Esophagus muscularis mucosa (tissue), 4 donors: ENCODE measurements at places on chromosomes 2 and 18. TPM values are rescaled to one million over a fixed set of nuclear protein-coding genes. Genes with fewer than 3 reads are reported as not detected.

- H3K4me1 ChIP-seq: peaks cover 7% of the 10 kb centered on the region
- no peak for DNase-seq
- no peaks in the 10 kb centered on the region for H3K36me3 ChIP-seq
- no peaks in the 10 kb centered on the region for H3K27me3 ChIP-seq
- H3K4me3 ChIP-seq: no peak overlapping the region
Observed at GRCh38 chr2:37402636-37403035, 58.2 kb downstream of the QPCT start.

DNA sequence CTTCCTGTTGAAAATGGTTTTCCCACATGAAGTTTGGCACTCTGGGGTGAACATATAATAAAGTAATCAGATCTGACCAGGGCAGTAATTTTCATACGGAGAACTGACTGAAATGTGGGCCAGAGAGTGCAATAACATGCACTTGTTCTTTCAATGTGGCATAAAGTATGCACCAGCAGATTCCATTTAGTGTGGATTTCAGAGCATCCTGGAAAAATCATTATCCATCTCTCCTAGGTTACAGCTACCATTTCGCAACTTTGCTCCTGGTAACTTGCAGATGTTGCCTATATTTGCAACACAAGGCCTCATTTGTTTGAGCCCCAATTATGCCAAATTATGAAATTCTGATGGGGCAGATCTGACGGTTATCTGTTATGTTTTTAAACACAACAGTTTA lies 55.4 kb downstream of the COLEC12 start:
- no peak overlapping the region for H3K27ac ChIP-seq
- no peak overlapping the region for H3K4me3 ChIP-seq
- no peaks in the 10 kb centered on the region for H3K36me3 ChIP-seq
- peaks cover 29% of the 10 kb centered on the region for H3K4me1 ChIP-seq
- H3K27me3 ChIP-seq: no peaks in the 10 kb centered on the region
- DNase-seq: no peak

DNA sequence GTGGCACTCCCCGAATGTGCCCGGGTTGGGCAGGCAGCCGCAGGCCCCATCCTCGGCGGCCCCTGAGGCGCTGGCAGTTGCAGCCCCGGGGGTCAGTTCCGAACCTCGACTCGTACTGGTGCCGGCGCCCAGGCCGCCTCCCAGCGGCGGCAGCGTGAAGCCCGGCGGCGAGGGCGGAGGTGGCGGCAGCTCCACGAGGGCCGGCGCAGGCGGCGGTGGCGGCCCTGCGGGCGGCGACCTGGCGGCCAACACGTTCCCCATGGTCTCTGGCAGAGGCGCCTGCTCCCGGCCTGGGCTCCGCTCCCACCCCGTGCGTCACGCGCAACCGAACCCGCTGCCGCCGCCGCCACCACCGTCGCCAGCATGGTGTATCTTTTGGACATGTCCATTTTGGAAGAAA lies 196.3 kb downstream of the CCDC74A start:
- DNase-seq: no peak
- peak overlapping the region; percentile 20 for H3K4me3 ChIP-seq
- H3K27me3 ChIP-seq: peaks cover 9% of the 10 kb centered on the region
- H3K4me1 ChIP-seq: no peaks in the 10 kb centered on the region
- no peaks in the 10 kb centered on the region for H3K36me3 ChIP-seq

GRCh38 chr2:229090225-229090624 lies 180.9 kb downstream of the PID1 start:
- H3K4me1 ChIP-seq: peaks cover 9% of the 10 kb centered on the region
- no peaks in the 10 kb centered on the region for H3K27me3 ChIP-seq
- H3K36me3 ChIP-seq: no peaks in the 10 kb centered on the region
- no peak overlapping the region for H3K4me3 ChIP-seq

GRCh38 chr2:200435379-200435778 lies 74.5 kb downstream of the KCTD18 start:
- no peak overlapping the region for H3K4me3 ChIP-seq
- no peaks in the 10 kb centered on the region for H3K27me3 ChIP-seq
- no peaks in the 10 kb centered on the region for H3K4me1 ChIP-seq
- H3K27ac ChIP-seq: no peak overlapping the region
- H3K36me3 ChIP-seq: peaks cover 11% of the 10 kb centered on the region

- peak overlapping the region; percentile 84 for H3K27ac ChIP-seq
- H3K4me3 ChIP-seq: no peak overlapping the region
- peaks cover 7% of the 10 kb centered on the region for H3K27me3 ChIP-seq
- no peak for DNase-seq
- H3K4me1 ChIP-seq: peaks cover 71% of the 10 kb centered on the region
Observed at GRCh38 chr2:20976527-20976926, 67.3 kb downstream of the APOB start.

DNA sequence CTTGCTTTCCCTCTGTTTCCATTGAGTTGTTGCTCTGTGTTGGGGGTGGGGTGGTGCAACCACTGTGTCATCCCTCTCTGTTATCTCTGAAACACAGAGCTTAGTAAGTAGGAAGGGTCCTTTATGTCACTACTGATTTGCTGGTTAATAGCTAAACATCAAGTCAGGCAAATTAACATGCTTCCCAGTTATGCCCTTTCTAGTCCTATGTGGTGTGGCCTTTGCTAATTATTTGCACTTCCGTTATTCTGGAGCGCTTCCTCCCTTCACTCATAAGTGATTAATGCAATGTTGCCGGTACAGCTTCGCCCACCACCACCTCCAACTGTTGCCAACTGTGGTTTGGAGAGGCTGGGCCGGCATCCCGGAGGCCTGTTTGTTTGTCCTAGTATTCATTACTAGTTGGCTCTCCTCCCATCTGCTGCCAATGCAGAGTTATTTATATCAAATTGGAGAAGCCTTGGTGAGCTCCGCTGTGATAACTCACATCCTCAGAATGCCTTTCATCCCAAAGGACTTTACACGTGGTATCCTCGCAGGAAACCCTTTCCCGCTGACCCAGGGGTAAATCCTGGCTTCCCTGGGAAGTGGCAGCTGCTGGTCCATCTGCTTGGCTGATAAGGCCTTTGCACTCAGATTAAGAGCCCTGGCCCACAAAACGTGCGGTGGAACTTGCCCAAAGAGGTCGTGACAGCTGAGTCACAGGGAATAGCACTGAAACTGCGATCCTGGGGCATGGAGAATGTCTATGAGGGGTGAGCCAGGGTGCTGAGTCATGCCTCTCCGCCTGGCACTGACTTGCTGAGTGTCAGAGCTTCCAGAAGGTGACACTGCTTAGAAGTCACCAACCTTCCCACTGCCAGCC lies 72.0 kb upstream of the ZCCHC2 start:
- no peak overlapping the region for H3K4me3 ChIP-seq
- no peak overlapping the region for H3K27ac ChIP-seq
- no peaks in the 10 kb centered on the region for H3K36me3 ChIP-seq
- H3K4me1 ChIP-seq: peaks cover 7% of the 10 kb centered on the region
- DNase-seq: peak; percentile 91

STK39 gene
- 32.5 TPM for total RNA-seq

ABHD1 gene
- not detected for total RNA-seq
